Amygdala (tissue), 56 donors: ENCODE measurements at places on chromosomes 12 and 14.
A peak's percentile ranks its signal among the peaks of the same experiment; 100 is the strongest.

DNA sequence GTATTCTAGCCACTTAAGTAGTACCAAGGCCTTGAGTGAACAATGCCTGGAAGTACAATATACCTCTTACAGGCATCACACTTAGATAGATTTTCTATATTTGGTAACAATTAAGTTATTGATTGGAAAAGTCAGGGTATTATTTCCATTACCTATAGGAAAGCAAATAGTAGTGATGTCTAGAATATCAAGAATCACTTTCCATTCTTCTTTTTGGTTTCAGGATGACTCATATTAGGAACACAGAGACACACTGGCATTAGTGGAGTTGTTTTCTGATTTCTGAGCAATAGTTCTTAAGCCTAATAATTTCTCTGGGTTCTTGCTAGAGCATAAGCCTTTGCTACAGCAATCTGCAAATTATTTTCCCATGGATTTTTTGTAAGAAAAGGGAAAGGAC lies 1640.0 kb upstream of the SEL1L start:
- no peak for DNase-seq

- no peak for DNase-seq
These were observed 98.8 kb downstream of the FRMD6 start for GRCh38 chr14:51750542-51750941.

DNA sequence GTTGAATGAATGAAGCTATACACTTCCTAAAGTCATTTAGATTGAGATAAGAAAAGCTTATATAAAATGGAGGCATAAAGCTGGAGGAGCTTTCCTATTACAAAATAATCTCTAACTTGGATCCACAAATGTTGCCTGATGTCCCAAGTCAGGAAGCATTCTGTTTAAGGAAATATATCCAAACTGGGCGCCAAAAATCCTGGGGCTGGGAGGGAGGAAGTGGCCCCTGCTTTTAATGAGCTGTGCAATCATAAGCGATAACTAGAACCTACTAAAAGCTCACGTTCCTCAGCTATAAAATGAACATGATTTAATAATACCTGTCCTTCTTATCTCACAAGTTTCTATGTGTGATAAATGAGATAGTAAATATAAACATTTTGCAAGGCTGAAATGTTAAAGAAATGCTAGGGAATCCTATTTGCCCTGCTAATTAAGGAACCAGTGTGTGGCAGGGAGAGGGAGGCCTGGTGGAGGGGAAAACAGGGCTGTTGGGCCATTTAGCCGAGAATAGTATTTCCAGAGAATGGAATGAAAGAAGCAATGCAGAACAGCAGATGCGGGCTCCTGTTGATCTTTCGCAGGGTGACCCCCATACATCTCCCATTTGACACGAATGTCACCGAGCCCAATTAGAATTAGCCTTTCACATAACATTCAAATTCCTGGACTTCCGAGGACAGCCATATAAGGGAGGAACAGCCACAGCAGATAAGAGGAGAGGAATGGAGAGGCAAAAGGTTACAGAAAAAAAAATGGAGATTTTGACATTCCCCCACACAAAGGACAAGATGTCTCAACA lies 25.9 kb downstream of the DUSP6 start:
- DNase-seq = no peak

GRCh38 chr12:124493809-124494750 lies 73.3 kb downstream of the NCOR2 start:
- no peak for DNase-seq

DNA sequence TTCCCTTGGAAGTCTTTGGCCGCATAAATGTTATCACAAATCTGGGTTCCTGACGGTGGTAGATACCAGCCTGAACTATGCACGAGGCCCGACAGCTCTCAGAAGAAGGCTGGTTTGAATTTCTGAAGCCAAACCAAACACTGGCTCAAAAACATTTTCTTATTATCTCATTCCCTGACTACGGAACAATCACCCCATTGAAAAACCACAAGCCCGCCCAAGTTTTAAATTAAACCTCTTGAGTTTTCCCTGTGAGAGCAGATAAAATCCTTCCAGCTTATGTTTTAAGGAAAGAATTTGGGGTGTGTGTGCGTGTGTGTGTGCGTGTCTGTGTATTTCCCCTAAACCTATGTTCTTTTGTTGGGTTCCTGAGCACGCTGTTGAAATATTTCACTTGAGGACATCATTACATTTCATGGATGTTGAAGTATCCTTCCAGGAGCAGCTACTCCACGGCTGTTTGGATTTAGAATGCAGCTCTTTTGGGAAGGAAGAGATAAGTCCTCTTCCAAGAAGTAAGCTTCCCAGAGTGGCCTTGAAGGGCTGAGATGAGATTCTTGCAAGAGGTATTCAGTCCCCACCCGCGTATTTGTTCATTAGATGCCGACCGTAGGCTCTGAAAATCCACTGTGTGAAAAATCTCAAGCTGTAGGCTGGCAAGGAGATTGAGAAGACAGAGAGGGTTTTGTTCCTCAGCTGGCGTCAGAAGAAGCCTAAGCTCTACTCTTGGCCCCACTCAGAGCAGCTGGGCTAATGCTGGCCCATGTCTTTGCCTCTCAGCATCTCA lies 131.0 kb upstream of the NCOR2 start:
- DNase-seq = no peak

- DNase-seq = no peak
These were observed 418.1 kb downstream of the LRIG3 start for GRCh38 chr12:58502226-58502625.

DNA sequence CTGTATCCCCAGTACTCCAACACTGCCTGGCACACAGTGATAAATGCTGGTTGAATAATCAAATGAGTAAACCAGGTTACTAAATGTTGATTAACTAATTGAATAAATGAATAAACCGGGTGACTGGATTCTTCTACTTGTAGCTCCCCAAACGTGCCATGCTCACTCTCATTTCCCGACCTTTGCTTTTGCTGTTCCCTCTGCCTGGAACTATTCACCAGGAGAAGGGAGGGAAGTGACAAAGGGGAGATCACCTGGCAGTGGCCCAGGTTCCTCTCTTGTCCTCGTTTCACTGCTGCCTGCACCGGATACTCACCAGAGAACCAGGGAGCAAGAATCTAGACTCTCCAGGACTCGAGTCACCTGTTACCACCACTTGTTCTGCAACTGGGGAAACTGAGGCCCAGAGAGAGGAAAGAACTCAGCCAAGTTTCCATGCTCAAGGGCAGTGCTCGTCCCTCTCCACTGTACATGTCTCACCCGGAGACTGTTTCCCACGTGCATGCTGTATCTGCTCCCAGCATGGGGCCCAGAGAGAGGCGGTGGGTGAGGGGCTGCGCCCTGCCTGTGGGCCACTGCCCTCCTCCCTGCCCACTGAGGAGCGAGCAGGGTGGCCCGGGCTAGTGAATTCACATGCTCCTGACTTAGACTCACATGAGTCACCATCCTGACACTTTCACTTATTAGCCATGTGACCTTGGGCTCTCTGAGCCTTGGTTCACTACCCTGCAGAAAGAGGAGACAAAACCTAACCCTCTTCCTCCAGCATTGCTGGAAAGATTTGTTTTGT lies 17.7 kb upstream of the POP5 start:
- DNase-seq = no peak

DNA sequence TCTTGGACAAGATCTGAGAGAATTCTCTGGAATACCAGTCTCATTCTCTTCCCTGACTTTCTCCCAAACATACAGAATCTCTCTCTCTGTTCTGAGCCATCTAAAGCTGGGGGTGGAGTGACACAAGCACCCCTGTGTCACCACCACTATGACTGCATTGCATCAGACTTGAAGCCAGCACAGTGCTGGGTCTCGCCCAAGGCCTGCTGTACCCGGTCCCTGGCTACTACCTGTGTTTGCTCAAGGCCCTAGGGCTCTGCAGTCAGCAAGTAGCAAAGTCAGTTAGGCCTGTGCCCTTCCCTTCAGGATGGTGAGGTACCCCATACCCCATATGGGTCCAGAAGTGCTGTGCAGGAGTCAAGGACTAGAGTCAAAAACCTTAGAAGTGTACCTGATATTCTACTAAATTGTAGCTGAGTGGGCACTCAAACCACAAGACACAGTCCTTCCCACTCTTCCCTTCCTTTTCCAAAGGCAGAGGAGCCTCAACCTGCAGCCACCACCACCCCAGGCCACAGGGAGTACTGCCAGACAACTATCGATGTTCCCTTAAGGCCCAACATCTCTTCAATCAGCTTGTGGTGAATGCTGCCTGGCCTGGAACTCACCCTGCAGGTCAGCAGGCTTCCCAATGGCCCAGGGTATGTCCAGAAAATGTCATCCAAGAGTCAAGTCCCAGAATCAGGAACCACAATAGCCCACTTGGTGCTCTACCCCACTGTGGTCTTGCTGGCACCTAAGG lies 21.2 kb upstream of the RDH16 start:
- no peak for DNase-seq

- peak; percentile 7 for DNase-seq
These were observed 672 bp upstream of the ESR2 start for GRCh38 chr14:64294672-64295413.

DNA sequence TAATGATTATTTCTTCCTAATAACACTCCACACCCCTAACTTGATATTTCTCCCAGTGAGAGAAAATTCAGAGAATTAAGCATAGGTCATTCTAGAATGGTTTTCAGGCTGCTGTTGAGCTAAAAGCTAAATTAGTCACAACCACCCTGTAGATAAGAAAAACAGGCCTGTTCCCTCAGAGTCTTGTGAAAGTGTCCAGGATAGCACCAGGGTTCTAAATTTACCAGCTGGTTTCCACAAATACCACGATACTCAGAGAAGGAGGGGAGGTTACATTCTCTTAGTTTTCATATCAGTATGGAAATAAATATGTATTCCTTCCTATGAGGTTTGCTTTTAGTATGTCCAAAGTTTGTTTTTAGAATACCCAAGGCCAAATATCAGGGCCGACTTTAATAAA lies 66.0 kb upstream of the YARS2 start:
- DNase-seq = no peak

DNA sequence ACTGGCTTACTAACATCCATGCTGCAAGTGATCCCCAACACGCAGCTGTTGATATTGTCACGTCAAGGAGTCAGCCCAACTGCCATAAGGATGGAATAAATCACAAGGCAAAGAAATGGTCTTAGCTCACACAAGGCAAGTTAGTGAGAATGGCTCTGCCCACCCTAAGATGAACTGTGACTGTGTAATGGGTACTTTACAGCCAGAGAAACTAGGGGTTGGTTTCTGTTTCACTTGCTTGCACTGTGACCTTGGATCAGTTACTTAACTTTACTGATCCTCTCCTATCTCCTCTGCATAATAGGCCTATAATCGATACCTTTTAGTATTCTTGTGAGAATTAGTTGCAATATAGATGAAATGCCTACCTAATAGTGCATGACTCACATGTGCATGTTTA lies 52.2 kb upstream of the ANO2 start:
- no peak for DNase-seq

DNA sequence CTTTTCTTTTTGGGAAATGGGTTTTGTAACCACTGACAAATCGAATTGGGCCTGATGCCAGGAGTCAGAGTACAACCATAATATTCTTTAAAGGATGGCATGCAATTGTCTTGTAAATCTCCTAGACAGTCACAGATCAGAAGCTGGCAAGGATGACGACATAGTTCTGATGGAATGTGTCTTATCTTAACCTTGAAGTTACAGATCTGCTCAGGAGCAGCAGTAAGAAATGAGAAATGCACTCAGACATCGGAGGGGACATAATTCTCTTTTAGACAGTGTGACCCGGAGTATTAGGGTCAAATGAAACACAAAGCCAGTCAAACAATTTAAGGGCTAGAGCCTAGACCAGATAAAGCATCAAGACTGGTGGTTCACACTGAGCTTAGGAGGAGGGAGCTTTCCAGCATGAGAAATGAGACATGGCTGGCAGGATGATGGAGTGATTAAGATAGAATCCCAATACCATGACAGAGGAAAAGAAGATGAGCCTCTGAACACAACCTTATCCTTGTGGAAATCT lies 17.5 kb downstream of the CBX5 start:
- DNase-seq = peak; percentile 11

- no peak for DNase-seq
These were observed 461.4 kb upstream of the SYT1 start for GRCh38 chr12:78403136-78403535.

GRCh38 chr14:76768671-76769500 lies 7.6 kb downstream of the VASH1 start:
- no peak for DNase-seq

DNA sequence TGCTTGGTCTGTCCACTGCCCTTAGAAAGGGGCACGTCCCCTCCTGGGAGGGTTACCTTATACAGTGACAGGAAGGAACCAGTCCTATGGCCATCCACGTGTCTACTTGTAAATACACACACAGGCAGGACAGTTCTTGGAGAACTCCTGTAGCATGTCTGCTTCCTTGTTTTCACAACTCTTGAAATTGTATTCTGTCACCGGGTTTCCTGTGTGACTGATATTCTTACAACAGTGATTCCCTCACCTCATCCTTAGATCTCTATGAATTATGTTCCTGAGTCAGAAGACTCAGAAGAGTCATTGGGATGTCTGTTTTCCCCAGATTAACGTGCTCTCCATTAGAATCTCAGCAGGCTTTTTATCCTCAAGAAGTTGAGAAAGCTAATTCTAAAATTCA lies 44.1 kb upstream of the DYNC1H1 start:
- DNase-seq = no peak

DNA sequence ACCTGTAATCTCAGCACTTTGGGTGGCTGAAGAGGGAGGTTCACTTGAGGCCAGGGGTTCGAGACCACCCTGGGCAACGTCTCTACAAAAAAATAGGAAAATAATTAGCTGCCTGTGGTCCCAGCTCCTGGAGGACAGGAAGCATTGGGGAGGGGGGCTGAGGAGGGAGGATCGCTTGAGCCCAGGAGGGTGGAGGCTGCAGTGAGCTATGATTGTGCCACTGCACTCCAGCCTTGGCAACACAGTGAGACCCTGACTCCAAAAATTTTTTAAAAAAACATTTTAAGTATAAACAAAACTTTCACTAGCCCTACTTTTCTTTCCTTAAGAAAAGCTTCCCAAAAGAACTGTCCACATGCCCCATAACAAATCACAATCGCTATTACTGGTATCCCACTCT lies 1.6 kb downstream of the L2HGDH start:
- DNase-seq = no peak

DNA sequence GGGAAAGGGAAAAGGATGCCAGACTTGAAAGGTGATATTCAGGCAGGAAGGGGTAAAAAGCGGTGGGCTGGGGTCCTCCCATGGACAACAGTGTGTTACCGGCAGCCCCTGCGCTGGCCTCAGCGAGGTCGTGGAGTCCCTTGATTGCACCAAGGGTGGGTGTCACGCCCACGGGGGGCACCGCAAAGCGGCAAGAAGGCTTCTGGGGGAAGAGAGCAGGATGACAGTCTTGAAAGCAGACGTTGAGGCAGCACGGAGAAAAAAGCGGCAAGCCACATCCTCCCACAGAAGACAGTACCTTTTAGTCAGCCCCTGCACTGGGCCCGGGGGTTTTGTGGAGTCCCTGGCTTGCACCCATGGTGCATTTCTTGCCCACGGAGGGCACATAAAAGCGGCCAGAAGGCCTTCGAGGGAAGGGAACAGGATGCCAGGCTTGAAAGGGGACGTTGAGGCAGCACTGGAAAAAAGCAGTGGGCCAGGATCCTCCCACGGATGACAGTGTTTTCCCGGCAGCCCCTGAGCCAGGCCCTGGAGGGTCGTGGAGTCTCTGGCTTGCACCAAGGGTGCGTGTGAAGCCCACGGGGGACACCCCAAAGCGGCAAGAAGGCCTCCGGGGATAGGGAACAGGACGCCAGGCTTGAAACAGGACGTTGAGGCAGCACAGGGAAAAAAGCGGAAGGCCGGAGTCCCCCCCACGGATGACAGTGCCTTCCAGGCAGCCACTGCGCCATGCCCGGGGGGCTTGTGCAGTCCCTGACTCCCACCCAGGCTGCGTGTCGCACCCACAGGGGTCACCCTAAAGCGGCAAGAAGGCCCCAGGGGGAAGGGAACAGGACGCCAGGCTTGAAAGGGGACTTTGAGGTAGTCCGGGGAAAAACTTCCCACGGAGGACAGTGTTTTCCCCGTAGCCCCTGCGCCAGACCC lies 162.2 kb upstream of the ALG10B start:
- DNase-seq = no peak
